ENCODE measurements at places on chromosomes 13 and 19.

GRCh38 chr19:8413629-8413995 lies 507 bp downstream of the MARCHF2 start:
- DNase-seq, result no peak

DNA sequence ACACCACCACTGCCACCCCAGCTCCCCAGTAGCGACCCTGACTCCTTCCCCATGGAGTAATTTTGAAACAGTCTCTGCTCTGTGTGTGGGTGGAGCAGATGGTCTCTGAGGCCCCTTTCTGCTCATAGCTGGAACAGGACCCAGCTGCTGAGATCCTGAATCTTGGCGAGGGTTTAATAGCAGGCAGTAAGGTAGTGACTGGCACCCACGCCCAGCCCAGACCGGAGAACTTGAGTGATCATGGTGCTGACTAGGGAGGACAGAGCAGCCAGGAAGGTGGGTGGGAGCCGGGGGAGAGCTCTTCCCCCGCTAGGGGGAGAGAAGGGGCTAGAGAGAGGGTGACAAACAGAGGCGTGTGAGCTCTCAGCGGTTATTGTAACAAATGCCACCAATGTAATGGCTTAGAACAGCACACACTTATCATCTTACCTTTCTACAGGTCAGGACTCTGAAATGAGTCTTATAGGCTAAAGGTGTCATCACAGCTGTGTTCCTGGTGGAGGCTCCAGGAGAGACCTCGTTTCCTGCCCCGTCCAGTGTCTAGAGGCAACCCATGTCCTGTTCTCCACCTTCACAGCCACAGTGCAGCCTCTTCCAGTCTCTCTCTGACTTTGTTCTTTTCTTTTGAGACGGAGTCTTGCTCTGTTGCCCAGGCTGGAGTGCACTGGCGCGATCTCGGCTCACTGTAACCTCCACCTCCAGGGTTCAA lies 7.2 kb upstream of the ACER1 start:
- no peak for DNase-seq

GRCh38 chr13:35856721-35857364 lies 274.3 kb downstream of the DCLK1 start:
- no peak for DNase-seq

- DNase-seq, result no peak
These were observed 483.4 kb upstream of the PCDH9 start for GRCh38 chr13:67713571-67713970.

- no peak for DNase-seq
These were observed 180.3 kb downstream of the SLITRK1 start for GRCh38 chr13:83702021-83702420.

DNA sequence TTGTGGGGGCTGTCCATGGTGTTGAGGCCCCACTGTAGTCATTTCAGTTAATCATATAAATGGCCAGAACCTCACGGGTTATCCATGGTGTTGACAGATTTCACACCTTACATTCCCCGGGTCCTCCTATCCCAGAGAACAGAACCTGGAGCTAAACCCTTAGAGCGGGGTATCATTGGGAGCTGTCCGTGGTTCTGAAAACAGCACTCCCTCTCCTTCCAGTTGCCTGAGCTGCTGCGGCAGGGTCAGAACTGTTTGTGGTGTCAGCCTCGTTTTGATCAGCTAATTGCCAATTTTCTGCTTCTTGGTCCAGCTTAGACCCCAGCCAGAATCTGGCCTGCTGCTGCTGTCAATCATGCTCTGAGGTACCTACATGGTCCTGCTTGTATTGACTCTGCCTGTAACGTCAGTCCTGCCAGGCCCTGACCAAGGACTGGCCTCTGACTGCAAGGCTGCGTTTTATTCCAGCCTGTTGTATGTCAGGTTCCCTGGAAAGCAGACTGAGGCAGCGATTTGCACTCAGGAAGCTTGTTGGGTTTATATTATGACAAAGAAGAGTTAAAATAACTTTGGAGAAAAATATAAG lies 55.8 kb upstream of the KCTD15 start:
- peak; percentile 9 for DNase-seq

- DNase-seq, result no peak
These were observed 1.3 kb upstream of the CNOT3 start for GRCh38 chr19:54136086-54136863.

- no peak for DNase-seq
These were observed 503.4 kb downstream of the TBC1D4 start for GRCh38 chr13:74978591-74978990.

All from stimulated activated CD4-positive, alpha-beta T cell treated with anti-CD3 and anti-CD28 coated beads, Interleukin-4, amount 100 ng/mL, for 24 hours (primary cell).